Upper lobe of right lung (tissue), 1 donor: ENCODE measurements at places on chromosomes 6 and 20. TPM values are rescaled to one million over a fixed set of nuclear protein-coding genes. Genes with fewer than 3 reads are reported as not detected.

DNA sequence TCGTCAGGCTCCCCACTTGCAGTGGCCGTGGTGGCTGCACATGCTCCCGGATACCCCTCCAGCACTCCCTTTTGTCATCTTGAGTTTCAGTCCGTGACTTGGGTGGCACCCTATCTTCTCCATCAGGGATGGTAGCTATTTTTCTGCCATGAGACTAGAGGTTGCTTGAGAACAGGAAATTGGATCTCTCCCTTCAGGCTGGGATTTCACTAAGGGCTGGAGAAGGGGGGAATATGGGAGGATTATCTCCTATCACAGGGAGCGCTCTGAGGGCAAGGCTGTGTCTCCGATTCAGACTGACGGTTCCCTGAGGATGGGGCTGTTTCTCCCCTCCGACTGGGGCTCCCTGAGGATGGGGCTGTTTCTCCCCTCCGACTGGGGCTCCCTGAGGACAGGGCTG lies 123.1 kb downstream of the MRPL14 start:
- no peak for DNase-seq
- H3K4me3 ChIP-seq = no peak overlapping the region
- no peak overlapping the region for H3K27ac ChIP-seq
- peaks cover 45% of the 10 kb centered on the region for H3K27me3 ChIP-seq
- peaks cover 17% of the 10 kb centered on the region for H3K4me1 ChIP-seq

Gene FGD2
- 56.9 TPM for total RNA-seq

DNA sequence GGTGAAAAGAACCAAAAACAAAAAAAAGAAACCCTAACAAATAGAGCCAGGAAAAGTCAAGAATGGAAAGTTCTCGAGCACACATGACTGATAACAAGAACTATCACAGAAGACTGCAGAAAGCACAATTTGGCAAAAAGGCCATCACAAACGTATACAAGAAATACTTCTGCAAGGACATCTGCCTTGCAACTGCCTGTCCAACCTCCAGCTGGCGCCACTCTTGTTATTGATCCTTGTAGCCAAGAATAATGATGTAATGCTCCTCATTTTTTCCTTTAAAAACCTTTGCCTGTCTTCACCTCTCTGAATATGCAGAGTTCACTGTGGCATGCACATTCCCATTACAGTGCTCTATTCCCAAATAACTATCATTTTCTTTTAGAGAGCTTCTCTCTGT lies 87.9 kb upstream of the BMP5 start:
- H3K4me3 ChIP-seq = no peak overlapping the region
- no peaks in the 10 kb centered on the region for H3K36me3 ChIP-seq
- no peaks in the 10 kb centered on the region for H3K27me3 ChIP-seq
- DNase-seq = no peak

DNA sequence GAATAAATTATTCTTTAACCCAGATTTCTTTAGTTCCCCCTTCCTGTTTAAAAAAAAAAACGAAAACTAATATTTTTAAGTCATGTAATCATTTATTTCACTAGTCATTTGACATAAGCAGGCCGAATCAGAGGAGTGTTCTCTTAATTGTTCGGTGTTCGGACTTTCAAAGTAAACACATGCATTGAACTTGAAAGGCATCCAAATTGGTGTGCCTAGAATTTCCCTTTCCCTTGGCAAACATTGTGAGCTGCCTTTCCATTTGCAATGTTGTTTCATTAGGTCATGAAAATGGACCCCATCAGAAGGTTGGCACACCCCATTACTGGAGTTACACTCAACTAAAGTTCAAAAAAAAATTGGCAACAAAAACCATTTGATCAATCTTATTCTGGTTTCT lies 283.0 kb upstream of the MARCKS start:
- H3K4me3 ChIP-seq = no peak overlapping the region
- no peaks in the 10 kb centered on the region for H3K36me3 ChIP-seq
- H3K27me3 ChIP-seq = no peaks in the 10 kb centered on the region

- no peak overlapping the region for H3K27ac ChIP-seq
- no peaks in the 10 kb centered on the region for H3K36me3 ChIP-seq
- no peak for DNase-seq
- no peaks in the 10 kb centered on the region for H3K27me3 ChIP-seq
These were observed 29.2 kb upstream of the BCAS4 start for GRCh38 chr20:50765674-50766073.

- H3K27ac ChIP-seq = no peak overlapping the region
- no peaks in the 10 kb centered on the region for H3K27me3 ChIP-seq
- no peaks in the 10 kb centered on the region for H3K36me3 ChIP-seq
- no peak for DNase-seq
- H3K4me3 ChIP-seq = no peak overlapping the region
These were observed 76.0 kb downstream of the ADTRP start for GRCh38 chr6:11702500-11703130.

- H3K4me3 ChIP-seq = no peak overlapping the region
- no peak for DNase-seq
- H3K36me3 ChIP-seq = no peaks in the 10 kb centered on the region
- no peaks in the 10 kb centered on the region for H3K27me3 ChIP-seq
- H3K4me1 ChIP-seq = peaks cover 3% of the 10 kb centered on the region
These were observed 15.0 kb upstream of the CCN6 start for GRCh38 chr6:112038756-112039430.

Gene PRDM13
- total RNA-seq = not detected

DNA sequence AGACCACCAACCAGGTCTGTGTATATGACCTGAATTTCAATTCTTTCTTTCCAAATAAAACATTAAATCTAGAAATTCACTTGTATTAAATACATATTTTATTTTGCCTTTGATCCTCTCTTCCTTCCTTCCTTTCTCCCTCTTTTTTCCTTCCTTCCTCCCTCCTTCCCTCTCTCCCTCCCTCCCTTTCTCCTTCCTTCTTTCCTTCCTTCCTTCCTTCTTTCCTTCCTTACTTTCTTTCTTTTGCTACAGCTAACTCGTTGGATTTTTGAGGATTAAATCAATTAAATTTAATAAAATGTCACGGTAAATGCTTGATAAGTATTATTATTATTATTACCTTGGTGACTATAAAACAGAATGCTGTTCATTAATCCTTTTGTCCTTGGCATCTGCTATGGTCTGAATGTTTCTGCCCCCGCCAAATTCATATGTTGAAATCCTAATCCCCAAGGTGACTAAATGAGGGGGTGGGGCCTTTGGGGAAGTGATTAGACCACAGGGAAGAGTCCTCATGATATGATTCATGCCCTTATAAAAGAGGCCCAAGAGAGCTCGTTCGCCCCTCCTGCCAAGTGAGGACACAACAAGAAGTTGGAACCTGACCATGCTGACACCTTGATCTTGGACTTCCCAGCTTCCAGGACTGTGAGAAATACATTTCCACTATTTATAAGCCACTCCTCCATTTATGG lies 67.6 kb upstream of the BTBD3 start:
- H3K27me3 ChIP-seq = no peaks in the 10 kb centered on the region
- no peak for DNase-seq
- no peak overlapping the region for H3K4me3 ChIP-seq

DNA sequence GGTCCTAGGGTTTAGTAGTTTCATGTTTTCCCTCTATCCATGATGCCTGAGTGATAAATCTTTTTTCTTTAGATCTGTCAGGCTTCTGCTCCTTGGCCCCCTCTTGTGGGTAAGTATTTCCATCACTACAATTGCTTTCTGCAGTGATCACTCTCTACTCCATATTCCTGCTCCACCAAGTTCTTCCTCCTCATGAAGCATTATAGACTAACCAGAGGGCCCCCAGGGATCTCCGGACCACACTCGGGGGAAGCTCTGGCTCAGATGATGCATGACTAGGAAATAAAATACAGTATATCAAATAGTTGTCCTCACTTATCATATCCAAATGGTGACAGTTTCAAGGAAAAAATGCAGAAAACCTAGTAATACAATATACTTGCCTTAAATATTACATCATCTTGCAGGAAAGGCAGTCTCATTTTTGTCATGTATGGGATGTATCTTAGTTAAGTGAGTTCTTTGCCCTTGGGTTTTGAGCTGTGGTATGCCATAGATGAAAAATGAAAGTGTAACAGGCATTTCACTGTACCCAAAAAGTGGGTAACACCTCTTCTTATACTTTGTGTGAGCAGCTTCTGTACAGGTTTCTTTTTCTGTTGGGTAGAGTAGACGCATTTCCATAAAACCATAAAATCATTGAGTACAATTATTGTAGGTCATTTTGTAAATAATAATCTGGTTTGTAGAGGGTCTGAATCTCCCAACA lies 200.9 kb upstream of the EYA4 start:
- DNase-seq = no peak
- no peaks in the 10 kb centered on the region for H3K36me3 ChIP-seq
- H3K4me3 ChIP-seq = no peak overlapping the region
- no peaks in the 10 kb centered on the region for H3K4me1 ChIP-seq

DNA sequence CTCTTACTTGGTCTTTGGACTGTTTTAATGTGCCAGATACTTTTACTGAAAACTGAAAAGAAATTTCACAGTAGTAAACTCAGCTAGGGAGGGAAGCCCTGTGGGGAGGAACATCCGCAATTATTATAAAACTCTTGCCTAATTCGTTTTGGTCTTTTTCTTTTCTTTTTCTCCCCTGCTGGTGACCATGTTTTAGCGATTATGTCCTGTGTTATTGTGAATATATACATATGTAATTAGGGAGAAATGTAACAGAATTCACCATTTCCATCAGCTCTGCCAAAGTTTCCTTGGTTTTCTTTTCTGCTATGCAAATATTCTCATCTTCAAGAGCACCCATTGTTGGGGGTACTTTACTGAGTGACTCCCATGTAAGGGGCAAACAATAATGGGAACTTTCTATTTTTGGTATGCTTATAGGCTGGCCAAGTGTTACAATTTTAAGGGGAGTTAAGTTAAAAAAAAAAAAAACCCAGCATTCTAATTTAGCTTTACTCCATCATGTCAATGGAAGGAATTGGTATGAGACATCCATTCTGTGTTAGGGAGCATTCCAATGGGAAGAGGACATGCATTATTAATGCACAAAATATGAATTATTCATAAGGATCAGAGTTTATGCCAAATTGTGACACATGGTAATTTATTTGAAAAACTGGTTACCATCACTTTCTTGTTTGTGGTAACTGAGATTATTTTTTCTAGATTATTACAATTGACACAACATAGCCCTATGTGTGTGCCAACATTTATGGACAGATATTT lies 2.0 kb downstream of the DOK5 start:
- peaks cover 10% of the 10 kb centered on the region for H3K4me1 ChIP-seq
- DNase-seq = no peak
- H3K4me3 ChIP-seq = no peak overlapping the region
- H3K36me3 ChIP-seq = no peaks in the 10 kb centered on the region
- no peak overlapping the region for H3K27ac ChIP-seq

Gene SNAP25
- 1.9 TPM for total RNA-seq

Gene ITPA
- total RNA-seq = 43.4 TPM

DNA sequence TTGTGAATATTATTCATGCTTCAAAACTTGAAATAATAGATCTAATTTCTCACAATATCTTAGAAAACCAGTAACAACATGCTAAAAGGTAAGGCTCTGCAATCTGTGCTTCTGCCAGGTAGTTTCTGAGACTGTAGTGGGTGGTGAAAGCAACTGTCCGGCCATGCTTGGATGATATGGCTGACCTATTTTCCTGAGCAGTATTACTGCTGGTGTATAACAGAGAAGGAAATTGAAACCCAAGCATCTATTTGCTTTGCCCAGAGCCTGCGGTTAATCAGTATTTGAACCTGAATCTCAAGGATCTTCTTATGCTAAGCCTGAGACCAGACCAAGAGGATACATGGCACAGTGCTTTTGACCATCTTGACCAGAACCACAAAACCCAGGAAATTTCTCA lies 563.8 kb downstream of the COL12A1 start:
- no peak overlapping the region for H3K27ac ChIP-seq
- no peaks in the 10 kb centered on the region for H3K4me1 ChIP-seq
- no peaks in the 10 kb centered on the region for H3K36me3 ChIP-seq
- no peak overlapping the region for H3K4me3 ChIP-seq

Gene MEP1A
- total RNA-seq = not detected
